Right kidney (tissue), 9 donors: ENCODE measurements at places on chromosomes 4 and X.

DNA sequence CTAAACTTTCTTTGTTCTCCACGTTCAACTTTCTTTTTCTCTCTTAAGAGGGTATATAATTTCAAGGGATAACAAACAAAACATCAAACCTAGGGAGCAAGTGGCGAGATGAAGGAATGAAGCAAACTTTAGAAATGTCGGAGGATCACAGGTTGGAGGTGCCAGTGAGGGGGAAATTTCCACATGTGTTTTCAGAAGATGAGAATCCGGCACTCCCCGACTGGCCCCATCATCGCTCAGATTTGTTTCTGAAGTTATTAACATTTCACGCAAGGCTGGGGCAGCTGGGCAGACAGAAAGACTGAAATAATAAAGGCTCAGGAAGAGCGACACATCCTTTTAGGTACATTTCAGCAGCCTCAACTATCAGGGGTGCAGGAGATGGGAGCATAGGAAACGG, 134.9 kb downstream of the SMIM20 start:
- DNase-seq = no peak

DNA sequence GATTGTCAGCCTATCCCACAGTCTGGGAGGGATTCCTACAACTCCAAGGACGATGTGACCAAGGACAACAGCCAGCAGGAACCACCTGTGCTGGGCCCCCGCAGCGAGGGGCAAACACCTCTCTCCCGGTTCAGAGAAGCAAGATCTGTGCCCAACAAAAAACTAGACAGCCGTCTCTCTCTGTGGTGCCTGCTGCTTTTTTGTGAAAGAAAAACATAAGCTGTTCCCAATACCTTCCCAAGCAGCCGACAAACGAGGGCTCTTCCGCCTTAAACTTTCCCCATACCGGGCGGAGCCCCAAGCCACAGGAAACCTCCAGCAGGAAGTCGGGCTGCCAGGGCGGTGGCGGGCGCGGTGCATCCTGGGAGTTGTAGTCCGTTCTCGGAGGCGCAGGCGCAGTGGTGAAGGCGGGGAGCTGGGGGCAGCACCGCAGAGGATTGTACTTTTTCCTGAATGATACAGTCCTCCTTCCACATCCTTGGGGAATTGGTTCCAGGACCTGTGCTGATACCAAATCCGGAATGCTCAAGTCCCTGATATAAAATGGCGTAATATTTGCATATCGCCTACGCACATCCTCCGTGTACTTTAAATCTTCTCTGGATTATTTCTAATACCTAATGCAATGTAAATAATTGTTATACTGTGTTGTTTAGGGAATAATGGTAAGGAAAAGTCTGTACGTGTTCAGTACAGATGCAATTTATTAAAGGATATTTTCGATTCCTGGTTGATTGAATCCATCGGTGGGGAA, 63.1 kb upstream of the IRF2 start:
- DNase-seq = peak; percentile 97

DNA sequence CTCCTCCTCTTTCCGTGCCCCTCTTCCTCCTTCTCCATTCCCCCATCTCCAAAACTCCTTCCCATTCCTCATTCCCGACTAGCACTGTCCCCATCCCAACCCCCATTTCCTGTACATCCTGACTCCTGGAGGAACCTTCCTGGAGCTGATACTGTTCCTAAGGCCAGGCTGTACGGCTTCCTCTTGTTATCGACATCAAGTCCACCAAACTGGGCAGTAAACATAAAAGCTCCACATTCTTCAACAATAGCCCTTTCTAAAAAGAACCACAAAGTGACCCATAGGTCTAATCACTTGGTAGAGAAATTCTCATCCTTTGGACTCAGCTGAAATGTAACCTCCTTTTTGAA, 22.9 kb downstream of the AWAT2 start:
- DNase-seq = no peak

GRCh38 chrX:132270699-132271098, 51.5 kb upstream of the RAP2C start:
- DNase-seq = no peak

DNA sequence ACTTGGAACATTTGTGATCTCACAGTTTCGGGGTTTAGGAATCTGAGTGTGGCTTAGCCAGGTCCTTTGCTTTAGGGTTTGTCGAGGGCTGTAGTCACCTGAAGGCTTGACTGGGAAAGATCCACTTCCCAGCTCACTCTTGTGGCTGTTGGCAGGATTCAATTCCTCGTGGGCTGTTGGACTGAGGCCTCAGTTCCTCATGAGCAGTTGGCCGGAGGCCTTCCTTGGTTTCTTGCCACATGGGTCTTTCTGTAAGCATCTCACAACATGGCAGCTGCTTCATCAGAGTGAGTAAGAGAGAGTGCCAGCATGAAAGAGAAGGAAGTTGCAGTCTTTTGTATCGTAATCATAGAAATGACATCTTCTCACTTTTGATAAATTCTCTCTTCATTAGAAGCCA, 11.1 kb downstream of the TXLNG start:
- DNase-seq = no peak

DNA sequence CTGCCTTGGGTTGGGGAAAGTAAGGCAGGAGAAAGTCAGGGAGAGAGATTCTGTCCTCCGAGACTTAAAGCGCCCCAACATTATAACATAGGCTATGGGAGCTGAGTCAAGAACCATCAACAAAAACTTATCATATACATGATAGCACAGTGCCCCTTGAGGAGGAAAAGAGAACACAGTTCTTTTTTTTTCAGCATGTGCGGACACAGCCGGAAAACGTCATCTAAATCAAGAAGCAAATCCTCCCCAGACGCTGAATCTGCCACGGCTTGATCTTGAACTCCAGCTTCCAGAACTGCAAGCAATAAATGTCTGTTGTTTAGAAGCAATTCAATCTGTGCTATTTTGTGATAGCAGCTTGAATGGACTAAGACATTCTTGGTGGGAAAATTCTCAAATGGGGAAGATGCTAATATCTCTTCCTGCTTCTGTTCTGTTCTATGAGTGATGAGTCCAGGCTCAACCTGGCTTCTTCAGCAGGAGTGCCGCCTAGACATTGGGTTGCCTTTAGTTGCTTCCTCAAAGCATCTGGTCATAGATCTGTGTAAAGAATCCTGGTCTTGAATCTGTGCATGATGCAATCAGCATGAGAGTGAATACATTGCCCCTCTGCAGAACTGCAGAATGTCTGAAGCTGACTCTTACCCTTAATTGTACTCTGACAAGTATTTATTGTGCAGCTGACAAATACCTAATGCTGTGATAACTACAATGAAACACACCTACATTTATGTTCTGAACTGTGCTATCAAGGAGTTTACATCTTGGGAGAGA, 549.8 kb upstream of the PRKX start:
- DNase-seq = peak; percentile 4

DNA sequence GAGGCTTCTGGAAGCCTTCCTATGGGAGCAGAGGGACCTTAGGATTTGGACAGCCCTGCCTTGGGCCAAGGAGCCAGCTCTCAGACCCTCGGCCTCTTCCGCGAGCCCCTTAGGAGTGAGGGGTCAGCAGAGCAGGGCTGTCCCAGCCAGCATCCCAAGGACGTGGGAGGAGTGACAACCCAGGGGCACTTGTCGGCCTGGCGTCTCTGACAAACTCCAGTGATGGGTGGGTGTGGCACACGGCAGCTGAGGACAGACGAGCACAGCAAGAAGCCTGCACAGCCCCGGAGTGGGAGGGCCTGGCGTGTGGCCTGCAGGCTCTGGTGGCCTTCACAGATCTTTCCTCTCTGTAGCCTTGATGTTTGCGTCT, 11.6 kb upstream of the TNIP2 start:
- DNase-seq = no peak

DNA sequence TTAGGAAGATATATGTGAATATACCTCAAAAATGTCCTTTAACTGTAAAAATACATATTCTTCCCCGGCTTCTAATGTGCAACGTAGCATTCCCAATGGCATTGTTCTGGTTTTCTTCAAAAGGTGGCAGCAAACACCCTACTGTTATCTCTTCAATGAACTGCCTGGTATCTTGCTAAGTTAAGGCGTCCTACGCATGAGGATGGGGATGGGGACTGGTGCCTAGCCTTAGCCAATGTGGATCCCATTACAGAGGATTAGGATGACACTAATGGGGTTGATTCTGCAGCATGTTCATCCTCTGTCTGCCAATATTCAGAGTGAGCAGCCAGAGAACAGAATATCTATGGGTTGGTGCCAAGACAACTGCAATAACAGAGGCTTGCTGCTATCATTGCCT, 334.9 kb upstream of the ADGRL3 start:
- no peak for DNase-seq

DNA sequence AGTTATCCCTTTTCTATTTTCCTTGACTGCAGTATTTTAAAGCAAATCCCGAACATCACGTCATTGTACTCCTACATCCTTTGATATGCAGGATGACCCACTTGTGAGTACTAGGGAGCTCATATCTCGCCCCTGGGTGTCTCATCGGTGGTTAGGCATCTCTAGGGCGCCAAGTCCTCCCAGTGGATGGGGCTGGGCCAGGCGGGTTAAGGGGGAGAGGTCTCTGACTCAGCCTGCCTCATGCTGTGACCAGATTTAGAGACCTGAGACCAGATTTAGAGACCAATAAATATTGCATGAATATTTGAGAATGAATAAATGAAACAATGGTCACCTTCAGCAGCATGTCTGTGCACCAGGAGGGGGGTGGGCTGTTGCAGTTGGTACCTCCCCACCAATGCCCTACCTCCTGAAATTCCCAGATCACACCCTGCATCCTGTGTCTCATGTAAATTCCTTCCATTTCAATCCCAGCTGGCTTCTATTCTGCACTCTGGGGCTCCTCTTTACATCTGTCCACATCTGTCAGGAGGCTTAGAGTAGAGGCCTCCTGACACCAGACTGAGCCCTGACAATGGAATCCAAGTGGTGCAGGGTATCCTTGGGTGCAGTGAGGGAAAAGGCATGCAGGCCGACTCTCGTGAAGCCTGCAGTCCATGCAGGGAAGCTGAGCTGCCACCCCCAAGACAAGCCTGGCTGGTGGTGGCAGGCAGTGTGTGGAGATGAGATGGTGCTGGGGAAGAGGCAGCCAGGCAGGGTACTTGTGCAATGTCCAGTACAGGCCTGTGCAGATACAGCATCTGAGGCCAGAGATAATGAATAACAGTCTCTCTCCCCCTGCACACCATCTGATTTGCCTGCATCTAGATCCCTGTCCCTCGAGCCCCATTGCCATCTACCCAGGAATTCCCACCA, 5.2 kb downstream of the APLN start:
- no peak for DNase-seq

- DNase-seq = no peak
Measured at GRCh38 chr4:116229420-116229819, 856.0 kb downstream of the TRAM1L1 start.

GRCh38 chrX:115561605-115562479, 868 bp downstream of the PLS3 start:
- DNase-seq = peak; percentile 73

DNA sequence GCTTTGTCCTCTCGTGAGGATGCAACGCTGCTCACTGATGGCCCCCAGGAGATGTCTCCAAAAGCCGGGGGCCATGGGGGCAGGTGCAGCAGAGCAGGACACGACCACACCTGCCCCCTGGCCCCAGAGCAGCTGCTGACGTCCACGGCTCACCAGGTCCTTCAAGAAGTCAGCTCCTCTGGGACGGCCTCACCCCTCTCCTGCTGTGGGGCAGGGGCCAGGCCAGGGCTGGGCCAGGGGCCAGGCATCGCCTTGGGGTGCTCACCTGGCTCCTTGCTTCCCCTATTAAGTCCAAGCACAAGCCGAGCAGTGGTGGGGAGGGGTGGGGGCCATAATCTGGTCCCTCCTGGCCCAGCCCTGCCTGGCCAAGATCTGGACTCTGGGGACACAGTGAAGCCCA, 28.6 kb upstream of the MXD4 start:
- DNase-seq = no peak

GRCh38 chr4:164579270-164579942, 174.5 kb upstream of the SMIM31 start:
- DNase-seq = no peak

GRCh38 chrX:63963095-63963784, 178.2 kb upstream of the ARHGEF9 start:
- DNase-seq = no peak

GRCh38 chr4:87073199-87074120, 138.6 kb downstream of the AFF1 start:
- peak; percentile 43 for DNase-seq

DNA sequence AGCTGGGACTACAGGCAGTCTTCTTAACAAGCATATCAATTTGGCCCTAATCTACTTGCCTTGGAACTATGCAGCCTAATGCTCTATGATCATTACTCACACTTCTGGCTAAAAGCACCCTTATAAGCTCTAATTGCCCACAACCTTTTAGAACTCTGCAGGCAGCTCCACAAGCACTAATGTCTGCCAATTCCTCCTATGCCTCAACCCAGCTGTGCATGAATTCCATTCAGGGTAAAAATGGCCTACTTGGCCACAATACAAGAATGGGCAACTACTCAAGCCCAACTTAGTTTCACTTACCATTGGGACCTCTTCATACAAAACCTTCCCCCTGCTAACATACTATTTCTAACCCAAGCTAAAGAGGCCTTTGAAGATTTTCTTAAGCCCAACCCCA, 51.7 kb downstream of the ZNF718 start:
- no peak for DNase-seq

- DNase-seq = no peak
Measured at GRCh38 chrX:72498782-72499181, 73.9 kb downstream of the HDAC8 start.

GRCh38 chrX:10010686-10011085, 43.5 kb downstream of the CLDN34 start:
- DNase-seq = no peak

DNA sequence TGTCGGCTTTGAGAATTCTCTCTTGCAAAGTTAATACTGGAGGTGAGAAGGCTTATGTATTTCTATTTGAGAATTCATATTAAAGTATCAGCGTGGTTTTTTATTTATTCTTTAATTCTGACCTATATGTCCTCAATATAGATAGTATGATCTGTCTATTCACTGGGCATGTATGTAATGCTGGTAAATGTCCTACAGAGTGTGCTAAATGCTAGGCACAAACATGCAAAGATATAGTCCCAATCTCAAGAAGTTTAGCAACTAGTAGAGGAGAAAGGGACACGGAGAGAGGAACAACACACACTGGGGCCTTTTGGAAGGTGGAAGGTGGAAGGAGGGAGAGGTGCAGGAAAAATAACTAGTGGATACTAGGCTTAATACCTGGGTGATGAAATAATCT, 11.0 kb upstream of the BMPR1B start:
- DNase-seq = no peak

GRCh38 chrX:85114776-85115175, 111.1 kb downstream of the APOOL start:
- DNase-seq = no peak

- DNase-seq = no peak
Measured at GRCh38 chr4:25687773-25688172, 32.1 kb downstream of the SLC34A2 start.

GRCh38 chr4:4613641-4614286, 71.9 kb upstream of the STX18 start:
- no peak for DNase-seq

DNA sequence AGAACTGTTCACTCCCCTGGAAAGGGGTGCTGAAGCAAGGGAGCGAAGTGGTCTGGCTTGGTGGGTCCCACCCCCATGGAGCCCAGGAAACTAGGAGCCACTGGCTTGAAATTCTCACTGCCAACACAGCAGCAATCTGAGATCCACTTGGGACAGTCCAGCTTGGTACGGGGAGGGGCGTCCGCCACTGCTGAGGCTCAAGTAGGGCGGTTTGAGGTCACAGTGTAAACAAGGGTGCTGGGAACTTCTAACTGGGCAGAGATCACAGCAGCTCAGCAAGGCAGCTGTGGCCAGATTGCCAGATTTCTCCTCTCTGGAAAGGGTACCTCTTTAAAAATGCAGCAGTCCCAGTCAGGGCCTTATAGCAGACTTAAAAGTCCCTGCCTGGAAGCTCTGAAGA, 53.9 kb upstream of the GALNTL6 start:
- DNase-seq = no peak
